Cortex of kidney (tissue), 1 donor: ENCODE measurements at places on chromosomes 4 and X.

GRCh38 chrX:2854918-2855317, 26.2 kb downstream of the GYG2 start:
- DNase-seq, result no peak

GRCh38 chr4:73836373-73837279, at the start of gene CXCL6:
Gene CXCL6, plus strand, starts transcription at chr4:73836678. Its CDS starts 73 bp downstream, at chr4:73836751.
- DNase-seq, result no peak

- DNase-seq, result no peak
Measured at GRCh38 chr4:140103676-140104075, 50.3 kb downstream of the MAML3 start.

DNA sequence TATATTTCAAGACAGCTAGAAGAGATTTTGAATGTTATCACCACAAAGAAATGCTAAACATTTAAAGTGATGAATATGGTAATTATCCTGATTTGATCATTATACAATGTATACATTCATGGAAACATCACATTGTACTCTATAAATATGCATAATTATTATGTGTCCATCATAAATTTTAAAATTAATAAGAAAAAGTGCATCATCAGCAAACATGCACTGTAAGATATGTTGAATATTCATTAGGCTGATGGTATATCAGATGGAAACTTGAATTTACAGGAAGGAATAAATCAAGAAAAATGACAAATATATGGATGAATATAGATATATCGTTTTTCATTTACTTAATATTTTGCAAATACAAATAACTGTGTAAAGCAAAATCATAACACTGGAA, 812.1 kb upstream of the INTU start:
- no peak for DNase-seq

GRCh38 chr4:16443504-16444088, 217.3 kb upstream of the TAPT1 start:
- DNase-seq, result no peak

- DNase-seq, result no peak
Measured at GRCh38 chrX:115642895-115643530, 82.0 kb downstream of the PLS3 start.

- DNase-seq, result no peak
Measured at GRCh38 chr4:18134111-18134510, 112.6 kb upstream of the LCORL start.

GRCh38 chr4:10495651-10496050, 38.4 kb upstream of the ZNF518B start:
- no peak for DNase-seq

GRCh38 chr4:151486168-151486567, 77.2 kb downstream of the FHIP1A start:
- DNase-seq, result no peak

GRCh38 chr4:70925899-70926635, 23.9 kb downstream of the MOB1B start:
- no peak for DNase-seq

GRCh38 chr4:93879919-93880318, 51.4 kb downstream of the ATOH1 start:
- no peak for DNase-seq

GRCh38 chrX:130402208-130402684, 459 bp downstream of the RBMX2 start:
- DNase-seq, result no peak
